NCI-H187 treated with DMSO at 0.1 percent for 48 hours (cell line): ENCODE measurements at places on chromosomes 3 and 15.

DNA sequence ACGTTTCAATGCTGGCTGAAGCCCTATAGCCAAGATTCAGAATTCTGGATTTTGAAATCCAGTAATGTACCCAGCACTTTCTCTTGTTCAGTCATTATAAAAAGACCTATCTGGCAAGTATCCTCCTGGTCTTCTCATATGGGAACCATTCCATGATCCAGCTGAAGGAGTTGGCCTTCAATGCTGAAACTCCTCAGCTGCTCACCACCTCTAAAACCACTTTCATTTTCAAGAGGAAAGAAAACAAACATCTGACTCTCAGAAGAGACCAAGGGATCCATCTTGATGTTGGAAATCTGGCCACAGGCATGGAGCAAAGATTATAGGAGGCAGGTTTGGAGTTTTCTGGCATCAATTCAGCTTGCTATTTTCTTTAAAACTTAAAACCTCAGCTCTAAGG lies 235.4 kb downstream of the FMN1 start:
- no peak for DNase-seq

DNA sequence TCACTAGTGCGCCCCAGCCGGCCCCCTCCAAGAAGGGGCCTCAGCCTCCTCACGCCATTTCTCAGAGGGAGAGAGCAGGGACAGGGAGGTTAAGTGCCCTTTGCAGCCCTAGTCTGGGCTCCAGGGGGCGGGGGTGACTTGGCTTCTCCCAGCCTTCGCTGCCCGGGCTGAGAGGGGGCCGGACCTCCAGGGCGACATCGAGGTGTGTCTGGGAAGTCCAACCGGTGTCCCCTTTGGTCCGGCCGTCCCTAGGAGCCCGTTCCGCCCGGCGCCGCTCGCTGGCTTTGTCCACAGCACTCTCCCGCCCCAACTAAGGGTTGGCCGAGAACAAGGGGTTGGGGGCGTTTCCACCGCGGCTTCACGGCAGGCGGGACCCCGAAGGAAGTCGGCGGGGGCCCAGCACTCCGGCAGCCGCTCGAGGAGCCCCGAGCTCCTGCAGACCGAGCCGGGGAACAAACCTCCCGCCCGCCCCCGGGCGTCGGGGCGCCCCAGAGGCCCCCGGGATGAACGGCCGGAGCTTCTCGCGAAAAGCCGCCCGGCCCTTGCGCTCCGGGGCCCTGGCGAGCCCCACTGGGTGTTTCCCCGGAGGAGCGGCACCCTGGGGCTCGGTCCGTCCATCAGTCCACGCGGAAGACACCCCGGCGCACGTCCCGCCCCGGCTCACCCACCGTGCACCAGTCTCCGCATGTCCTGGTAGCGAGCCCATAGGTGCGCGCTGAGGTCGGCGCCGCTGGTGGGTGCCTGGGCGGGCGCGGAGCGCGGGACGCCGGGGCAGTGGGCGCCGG lies 627 bp downstream of the NT5DC2 start:
- no peak for DNase-seq

DNA sequence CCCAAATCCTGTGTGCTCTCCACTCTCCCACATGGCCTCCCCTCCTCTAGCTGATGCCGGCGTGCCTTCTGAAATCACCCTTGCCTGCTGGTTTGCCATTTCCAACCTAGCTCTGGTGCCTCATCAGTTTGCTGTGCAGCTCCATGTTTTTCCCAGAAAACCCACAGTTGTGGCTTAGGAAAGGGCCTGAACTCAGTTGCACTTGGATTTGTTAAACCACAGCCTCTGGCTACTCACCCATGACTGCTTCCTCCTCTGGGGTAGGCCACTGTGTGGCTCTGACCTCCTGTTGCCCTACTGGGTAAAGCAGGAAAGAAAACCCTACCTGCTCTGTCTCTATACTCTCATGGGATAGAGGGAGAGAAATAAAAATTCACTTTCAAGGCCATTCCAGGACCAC lies 97.3 kb downstream of the DAPK2 start:
- no peak for DNase-seq

DNA sequence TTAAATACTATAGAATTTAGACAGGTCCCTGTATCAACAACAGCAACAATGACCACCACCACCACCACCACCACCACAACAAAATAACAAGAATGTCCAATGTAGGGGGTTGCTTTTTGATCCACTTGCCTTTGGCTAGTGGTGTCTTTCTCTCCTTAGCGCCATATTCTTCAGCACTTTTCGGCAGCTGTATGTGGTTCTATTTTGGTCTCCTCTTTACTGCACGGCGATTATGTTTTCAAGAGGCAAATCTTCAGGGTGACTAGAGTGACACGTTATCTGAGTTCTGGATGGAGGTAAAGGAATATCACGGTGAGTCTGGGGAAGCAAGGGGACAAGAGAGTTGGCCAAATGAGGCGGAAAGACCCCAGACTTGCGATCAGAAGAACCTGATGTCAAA lies 56.1 kb downstream of the ST6GAL1 start:
- DNase-seq, result no peak

- no peak for DNase-seq
These were observed 596.9 kb upstream of the GRM7 start for GRCh38 chr3:6264036-6264435.
